ENCODE measurements at places on chromosomes 1 and 21.

DNA sequence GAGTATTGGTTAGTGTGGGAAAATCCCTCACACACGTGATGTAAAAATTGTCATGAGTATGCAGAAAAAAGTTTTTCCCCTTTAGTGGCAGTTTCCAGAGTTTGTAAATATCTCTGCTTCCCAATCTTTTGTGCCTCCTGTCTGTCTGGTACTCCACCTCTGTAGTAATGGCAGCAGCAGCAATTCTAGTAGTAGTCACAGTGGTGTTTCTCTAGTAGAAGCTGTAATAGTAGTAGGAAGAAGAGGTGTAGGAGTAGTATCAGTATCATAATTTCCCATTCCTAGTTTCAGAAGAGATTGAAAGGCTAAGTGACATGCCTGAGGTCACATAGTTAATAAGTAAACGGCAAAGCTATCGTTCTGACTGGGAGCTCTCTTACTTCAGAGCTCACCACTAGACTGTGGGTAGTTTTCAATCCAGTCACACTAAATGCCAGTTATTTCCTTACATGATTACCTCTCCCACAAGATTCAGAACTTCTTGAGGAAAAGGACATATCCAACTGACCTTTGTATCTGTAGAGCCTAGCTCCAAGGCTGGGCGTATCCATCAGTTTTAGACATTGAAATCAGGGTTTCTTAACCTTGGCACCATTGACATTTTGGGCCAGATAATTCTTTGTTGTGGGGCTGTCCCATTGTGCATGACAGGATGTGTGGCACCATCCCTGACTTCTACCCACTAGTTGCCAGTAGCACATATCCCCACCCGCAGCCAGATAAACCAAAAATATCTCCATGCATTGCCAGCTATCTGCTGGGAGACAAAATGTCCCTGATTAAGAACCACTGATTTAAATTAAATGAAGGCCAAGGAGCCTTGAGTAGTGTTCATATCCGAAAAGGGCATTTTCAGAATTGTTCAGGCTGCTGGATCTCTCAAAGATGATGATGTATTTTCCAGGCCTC is 135.9 kb downstream of the FGGY start:
- no peak for DNase-seq

DNA sequence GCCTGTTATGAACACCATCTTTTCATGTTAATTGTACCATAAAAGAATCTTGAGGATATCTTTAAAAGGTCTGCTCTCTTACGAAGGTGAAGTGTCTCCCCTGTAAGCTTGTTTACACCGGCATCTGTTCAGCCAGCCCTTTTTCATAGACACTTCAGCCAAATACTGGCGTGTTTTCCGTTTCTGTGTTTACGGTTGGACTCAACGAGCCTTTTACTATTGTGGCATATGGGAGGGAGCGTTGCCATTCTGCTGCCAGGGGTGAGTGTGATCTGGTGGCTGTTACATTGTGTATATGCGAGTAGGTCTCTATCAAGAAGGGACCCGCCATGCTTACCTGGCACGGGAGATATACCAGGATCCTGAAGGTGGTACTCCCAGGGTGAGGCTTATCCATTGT is 433.8 kb downstream of the CAMTA1 start:
- no peak for DNase-seq

DNA sequence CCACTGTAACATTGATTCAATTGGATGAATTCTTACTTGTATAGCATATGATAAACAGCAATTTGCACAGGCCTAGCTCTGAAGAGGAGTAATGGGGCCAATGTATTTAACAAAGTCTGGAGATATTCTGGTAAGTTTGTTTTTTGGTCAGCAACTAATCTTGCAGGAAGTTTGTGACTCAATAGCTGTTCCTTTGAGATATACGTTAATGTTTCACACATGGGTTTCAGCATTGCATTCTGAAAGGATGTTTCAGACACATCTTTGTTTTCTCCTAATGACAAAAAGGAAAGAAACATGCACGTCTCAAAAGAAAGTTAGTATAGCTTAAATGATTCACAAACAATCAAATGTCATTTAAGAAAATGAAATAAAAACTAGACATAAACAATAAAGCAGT is 49.0 kb downstream of the LTN1 start:
- no peak for DNase-seq

DNA sequence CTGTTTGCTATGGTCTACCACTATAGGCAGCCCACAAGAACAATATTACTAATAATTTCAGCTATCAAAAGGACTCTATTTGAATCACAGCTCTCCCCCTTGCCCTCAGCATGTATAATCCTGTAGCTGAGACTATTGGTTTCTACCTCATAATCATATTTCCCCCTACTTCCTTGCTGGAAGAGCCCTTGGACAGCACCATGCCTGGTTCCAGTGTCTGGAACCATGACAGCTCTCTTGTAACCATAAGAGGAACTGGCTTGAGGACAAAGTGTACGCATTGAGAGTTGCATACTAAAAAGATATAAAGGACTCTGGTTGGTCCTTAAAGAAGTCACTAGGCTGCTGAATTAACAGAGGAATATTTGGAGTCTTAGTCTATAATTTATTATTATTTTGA is 110.7 kb upstream of the ZRANB2 start:
- DNase-seq = no peak
